Osteocyte (in vitro differentiated cells): ENCODE measurements at places on chromosomes 6 and 20. TPM values are rescaled to one million over a fixed set of nuclear protein-coding genes. Genes with fewer than 3 reads are reported as not detected.

DNA sequence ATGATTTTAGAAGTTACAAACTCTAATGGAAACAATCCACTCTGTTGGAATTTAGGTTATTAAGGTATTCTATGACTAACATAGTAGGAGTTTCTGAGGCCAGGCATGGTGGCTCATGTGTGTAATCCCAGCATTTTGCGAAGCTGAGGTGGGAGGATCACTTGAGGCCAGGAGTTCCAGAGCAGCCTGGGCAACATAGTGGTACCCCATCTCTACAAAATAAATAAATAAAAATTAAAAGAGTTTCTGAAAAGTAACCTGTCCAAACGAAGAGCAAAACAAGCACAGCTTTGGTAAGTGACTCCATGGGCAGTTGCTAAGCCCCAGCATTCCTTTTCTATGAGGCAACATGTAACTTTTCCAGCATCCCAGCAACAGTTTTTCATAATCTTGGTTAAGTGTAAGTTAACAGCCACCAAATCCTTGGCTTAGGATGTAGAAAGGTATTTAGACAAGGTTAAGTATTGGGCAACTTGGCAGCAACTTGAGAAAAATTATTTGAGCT, 86.3 kb downstream of the SOX4 start:
- DNase-seq = no peak

DNA sequence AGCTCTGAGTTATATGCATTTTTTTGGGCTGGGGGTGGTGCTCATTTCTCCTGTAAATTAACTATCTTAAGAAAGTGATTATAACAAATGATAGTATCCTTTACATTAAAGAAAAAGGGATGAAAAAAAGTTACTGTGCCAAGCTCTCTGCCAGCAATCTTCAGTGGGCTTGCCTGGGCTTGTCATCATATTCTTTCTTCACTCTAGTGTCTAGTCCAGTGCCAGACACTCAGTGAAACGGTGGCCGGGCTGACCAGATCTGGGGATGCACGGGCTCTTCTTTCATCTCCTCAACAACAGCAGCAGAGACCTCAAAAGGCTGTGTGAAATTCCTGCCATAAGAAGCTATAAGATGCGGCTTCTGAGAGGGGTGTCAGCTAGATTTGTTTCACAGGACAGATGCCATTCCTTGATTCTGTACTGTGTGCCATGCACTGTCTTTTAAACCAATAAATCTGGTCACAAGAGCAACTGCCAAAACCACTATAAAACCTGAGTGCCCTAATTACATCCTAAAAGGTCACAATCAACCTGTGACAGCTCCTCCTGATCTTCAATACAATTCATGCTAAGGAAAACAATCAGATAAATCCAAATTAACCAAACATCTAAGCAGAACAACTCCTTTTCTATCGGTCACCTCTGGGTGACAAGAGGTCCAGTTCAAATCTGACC, 12.1 kb downstream of the EXOC2 start:
- DNase-seq = no peak

DNA sequence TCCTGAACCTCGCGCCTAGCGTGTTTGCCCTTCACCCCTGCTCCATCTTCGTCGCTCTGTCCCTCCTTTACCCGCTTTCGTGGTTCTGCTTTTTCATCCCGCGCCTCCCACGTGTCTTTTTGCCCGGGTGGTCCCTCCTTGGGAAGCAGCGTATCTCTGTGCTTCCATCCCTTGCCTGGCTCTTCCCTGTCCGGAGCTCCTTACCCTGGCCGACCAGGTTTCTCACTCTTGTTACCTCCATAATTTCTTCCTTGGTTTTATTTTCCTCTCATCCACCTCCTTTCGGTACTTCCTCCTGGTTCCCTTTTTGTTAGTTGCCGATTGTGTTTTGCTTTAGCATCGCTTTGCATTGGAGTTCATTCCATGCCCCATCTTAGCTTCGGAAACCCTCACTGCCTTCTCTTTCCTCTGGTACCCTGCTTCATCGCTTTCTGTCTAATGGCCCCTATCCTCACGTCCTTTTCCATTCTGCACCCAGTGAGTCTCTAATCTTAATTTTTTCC, 735 bp downstream of the FAM135A start:
- no peak for DNase-seq

DNA sequence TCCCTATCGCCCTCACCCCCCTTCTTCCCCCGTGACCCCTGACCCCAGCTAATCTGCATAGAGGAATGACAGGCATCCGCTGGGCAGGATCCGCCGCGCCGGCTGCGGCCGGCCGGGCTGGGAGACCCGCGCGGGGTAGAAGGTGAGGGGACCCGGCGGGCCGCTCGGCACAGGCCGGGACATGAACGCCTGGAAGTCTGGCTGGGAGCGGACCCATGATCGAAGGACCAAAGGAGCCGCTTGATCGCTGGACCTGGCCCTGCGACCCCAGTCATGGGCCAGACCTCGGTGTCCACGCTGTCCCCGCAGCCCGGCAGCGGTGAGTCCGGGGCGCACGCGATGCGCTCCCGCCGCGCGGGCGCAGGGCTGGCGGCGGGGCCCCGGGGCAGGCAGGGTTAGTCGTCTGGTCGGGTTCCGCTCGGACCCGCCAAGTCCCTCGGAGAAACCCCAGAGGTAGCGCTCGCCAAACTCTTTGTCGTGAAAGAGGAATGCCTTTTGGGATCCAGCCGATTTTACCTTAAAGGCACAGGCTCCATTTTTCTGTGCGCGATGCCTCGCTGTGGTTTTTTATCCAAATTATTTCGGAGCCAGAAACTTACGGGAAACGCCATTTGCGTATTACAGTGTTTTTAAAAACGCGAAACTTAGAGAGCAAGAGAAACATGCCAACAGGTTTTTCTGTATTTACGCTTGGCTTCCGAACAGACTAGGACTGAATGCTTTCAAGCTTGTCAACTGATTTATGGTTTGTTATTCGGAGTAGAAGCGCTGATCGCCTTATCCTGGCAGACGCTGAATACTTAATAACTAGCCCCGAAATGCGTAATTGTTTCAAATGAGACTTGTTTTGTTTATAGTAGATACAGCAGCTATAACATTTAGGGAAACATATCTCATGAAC, at the start of gene PHACTR2:
PHACTR2 (plus strand) TSS at position 75 of the 901 bp plus-strand sequence; CDS start at position 274, 199 bp downstream.
- peak; percentile 87 for DNase-seq

GRCh38 chr6:86856379-86856778, 80.9 kb upstream of the HTR1E start:
- DNase-seq = no peak

- DNase-seq = no peak
Measured at GRCh38 chr20:21862259-21862946, 156.9 kb downstream of the PAX1 start.

DNA sequence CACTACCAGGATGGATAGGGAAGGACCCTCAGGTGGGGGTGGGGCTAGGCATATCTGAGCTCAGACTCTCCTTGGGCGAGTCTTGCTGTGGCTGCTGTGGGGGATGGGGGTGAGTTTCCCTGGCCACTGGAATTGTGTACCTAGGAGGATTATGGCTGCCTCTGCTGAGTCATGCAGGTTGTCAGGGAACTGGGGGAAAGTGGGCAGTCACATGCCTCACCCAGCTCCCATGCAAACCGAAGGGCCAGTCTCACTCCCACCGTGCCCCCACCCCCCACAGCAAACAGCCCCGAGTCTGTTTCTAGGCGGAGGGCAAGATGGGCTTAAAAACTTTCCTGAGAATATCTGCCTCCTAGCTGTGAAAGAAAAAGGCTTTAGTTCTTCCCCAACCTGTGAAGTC, 210.3 kb upstream of the FERMT1 start:
- DNase-seq = no peak

DNA sequence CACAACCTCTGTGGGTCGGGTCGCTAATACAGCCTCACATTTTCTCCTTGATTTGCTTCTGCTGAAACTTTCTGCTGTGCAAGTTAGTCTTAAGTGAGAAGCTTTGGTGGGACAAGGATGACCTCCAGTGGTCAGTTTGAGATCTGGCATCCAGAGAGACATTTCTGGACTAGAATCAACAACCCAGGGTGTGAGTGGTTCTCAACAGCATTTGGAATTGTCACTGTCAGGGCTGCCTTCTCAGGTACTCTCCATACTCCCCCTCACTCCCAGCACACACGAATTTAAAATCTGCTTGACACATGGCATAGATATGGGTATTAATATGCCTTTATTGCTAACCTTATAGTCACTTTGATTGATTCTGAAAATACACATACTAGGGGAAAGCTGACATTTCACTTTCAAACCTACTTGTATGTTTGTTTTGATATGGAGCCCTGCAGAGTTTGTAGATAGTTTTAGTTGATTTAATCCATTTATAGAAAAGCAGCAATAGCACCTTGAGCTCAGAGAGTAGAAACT, 13.2 kb downstream of the OTOR start:
- DNase-seq = no peak

DNA sequence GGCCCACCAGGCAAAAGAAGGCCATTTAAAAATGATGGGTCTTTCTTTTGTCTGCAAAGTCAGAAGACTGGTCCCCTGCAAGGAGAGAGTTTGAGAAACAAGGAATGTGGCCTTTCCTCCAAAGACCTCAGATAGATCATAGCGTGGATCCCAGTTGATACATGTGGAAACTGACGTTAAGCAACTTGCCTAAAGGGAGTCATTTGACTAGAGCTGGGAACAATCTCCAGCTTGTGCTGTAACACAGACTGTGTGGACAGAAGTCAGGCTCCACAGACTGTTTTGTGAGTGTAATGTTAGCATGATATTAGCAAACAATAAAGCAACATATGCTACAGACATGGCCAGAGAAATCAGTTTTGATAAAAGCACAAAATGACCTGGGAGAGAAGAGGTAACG, 140.4 kb upstream of the CITED2 start:
- no peak for DNase-seq

DNA sequence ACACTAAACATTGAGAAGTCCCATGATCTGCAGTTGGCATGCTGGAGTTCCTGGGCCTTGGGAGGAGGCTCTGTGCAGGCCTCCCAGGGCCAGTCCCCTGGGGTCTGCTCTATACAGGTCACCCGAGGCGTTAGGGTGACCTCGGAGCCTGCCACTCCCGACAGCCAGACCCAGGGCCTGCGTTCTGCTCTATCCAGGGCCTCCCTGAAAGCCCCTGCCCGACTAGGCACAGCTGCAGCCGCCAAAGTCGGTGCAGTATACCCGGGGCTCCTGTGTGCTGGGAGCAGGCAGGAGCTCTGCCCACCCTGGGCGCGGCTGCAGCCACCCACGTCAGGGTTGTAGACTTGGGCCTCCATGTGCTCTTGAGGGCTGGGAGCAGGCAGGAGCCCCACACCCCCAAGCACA, 6.3 kb upstream of the OR14J1 start:
- DNase-seq = no peak

- no peak for DNase-seq
Measured at GRCh38 chr6:44289726-44290260, 19.5 kb downstream of the TMEM151B start.

GRCh38 chr20:57498425-57499400, 26.2 kb downstream of the CTCFL start:
- DNase-seq = no peak

GRCh38 chr20:33884633-33885032, 73.5 kb downstream of the CHMP4B start:
- no peak for DNase-seq

DNA sequence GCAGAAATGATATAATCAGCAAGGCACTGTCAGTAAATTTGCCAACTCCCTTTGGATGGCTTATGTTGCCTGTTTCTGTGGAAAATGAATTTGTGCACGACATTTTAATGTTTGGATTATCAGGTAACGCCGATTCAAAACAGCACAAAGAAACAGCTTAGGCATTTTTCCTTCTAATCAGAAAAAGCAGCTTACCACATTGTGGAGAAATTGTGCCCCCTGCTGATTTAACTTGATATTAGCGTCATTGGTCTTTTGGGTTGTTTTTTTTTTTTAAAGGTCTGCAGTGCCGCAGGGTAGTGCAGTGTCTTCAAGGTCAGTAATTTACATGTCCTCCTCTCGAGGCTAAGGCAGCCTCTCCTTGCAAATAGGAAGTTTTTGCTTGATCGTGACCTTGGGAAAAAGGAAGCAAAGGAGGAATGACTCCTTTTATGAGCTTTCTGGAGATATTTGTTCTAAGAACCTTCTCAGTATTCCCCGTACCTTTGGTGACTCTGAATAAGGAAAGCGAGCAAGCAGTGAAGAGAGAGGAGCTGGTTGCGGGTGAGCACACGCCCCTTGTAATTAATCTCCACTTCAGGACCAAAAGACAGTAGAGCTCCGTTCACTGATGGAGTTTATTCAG, 79.1 kb downstream of the ELOVL4 start:
- no peak for DNase-seq

- DNase-seq = no peak
Measured at GRCh38 chr6:146914489-146915483, 289.4 kb upstream of the STXBP5 start.

DNA sequence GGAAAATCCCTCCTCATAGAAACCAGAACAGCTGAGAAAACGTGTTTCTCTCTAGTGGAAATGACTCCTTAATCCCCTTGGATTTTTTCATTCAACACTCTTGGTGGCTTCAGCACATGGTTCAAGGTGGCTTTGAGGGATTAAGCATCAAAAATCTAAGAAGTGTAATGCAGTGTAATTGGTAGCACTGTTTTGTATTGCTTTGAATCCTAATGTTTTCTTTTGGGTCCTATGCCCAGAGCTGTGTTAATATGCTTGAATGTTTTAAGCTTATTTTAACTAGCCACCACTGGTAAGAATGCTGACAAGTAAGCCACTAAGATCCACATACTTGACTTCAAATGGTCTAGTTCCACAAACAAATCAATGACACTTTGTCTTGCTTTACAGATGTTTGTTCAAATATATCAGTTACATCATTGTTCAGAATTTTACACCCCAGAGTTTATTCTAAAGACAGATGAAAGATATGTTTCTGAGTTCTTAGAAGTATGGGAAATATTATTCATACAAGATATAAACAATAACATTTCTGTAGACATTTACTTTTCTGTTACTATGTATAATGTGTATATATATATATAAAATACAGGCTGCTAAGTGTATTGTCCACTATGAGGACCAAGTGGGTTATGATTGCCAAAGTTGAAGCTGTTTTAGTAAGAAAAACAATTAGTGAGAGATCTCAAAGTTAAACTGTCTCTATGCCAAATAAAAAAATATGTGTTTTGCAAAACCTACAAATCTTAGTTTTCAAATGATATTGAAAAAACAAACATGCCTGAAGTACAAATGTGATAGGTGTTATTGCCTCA, 220.8 kb downstream of the OGFRL1 start:
- DNase-seq = no peak

DNA sequence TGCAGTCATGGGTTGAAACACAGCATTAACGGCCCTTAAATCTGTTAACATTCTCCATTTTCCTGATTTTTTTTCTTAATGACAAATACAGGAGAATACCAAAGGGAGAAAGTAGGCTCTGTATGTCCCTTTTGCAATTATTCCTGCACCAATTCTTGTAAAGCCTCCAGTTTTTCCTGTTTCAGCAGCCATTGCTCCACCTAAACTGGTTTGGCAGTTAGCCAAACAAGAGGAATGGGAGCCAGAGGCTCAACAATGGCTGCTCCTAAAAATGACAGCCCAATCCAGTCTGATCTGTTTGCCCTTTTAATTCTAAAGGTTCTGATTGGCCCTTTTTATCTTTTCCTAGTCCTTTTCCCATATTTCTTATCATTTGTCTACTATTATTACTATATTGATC, 284.2 kb upstream of the SGK1 start:
- no peak for DNase-seq

GRCh38 chr6:17015144-17015543, 86.7 kb upstream of the STMND1 start:
- no peak for DNase-seq

- DNase-seq = no peak
Measured at GRCh38 chr20:11337361-11338130, 580.1 kb upstream of the BTBD3 start.

The ZSCAN23 gene
- 5.4 and 6.0 TPM in 2 replicates for total RNA-seq

The TOMM6 gene
- total RNA-seq = 133 TPM in 2 replicates

The HLA-DRB5 gene
- total RNA-seq = not detected in 2 replicates

The SAPCD1 gene
- total RNA-seq = 2.5 and 3.4 TPM in 2 replicates

The MAS1L gene
- not detected in 2 replicates for total RNA-seq

The SLC26A8 gene
- not detected in 2 replicates for total RNA-seq

The PSORS1C2 gene
- total RNA-seq = not detected in 2 replicates
